Activated T-helper 1 cell treated with anti-CD3 and anti-CD28 coated beads, Interleukin-2, amount 50 U/mL, for 16 hours (primary cell): ENCODE measurements at places on chromosomes 7 and 10.

DNA sequence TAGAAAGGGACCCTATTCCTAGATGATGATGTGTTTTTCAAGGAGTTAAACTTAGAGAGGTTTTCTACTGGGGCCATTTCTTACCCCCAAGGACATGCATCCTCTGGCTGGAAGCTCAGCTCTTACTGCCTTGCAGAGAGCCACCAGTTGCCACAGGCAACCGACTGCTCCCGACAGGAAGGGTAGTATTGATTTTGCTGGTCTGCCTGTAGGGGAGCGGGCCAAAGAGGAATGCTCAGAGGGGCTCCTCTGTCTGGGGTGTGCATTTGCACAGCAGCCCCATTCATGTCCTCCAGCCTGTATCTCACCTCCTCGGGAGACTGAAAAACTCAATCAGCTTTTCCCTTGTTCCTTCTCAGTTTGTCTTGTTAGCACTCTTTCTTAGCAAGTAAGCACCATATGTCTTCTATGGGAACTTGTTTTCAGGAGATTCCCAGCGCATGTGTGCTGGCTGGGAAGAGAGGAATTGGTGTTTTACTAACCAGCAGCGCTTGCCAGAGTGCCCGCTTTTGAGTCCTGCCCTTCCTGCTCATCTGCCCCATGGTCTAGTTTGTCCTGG lies 739.0 kb upstream of the GALNT17 start:
- DNase-seq: no peak

DNA sequence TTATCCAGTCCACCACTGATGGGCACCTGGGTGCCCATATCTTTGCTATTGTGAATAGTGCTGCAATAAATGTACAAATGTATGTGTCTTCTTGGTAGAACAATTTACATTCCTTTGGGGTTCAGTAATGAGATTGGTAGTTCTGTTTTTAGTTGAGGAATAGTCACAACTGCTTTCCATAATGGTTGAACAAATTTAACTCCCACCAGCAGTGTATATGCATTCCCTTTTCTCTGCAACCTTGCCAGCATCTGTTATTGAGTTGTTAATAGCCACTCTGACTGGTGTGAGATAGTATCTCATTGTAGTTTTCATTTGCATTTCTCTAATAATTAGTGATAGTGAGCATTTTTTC lies 27.8 kb downstream of the COA1 start:
- DNase-seq: no peak

DNA sequence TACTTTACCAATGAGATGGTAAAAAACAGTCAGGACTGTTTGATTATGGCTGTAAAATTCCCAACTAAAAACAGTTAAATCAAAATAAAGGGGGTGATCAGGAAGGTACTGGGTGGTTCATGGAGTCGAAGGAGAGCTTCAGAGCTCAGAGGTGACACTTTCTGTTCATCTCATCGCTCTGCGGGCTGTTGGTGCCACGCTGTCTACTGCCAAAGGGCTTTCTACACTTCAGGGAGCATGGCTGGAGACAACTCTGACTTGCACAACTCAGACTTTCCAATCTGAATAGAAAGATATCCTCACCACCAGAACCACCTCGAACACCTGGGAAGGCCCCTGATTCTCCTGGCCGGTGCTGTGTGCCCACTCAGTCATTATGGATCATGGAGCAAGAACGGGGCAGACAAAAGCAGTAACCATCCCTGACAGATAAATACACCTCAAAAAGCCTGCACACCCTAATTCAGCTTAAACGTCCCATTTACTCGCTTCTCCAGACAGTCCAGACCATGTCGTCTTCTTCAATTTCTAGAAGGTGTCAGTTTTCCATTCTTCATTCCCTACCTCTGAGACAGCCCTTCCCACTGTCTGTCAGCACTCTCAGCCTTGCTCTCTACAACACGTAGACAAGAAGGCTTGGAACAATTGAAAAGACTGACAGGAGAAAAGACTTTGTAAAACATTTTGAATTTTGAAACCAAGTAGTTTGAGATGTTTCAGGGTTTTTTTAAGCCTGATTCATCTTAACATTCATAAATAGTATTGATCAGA lies 348.7 kb upstream of the NFE2L3 start:
- DNase-seq: no peak

GRCh38 chr10:98589691-98590090 lies 143.0 kb upstream of the HPS1 start:
- DNase-seq: no peak

- DNase-seq: no peak
Measured at GRCh38 chr10:44890696-44891563, 20.2 kb upstream of the TMEM72 start.

DNA sequence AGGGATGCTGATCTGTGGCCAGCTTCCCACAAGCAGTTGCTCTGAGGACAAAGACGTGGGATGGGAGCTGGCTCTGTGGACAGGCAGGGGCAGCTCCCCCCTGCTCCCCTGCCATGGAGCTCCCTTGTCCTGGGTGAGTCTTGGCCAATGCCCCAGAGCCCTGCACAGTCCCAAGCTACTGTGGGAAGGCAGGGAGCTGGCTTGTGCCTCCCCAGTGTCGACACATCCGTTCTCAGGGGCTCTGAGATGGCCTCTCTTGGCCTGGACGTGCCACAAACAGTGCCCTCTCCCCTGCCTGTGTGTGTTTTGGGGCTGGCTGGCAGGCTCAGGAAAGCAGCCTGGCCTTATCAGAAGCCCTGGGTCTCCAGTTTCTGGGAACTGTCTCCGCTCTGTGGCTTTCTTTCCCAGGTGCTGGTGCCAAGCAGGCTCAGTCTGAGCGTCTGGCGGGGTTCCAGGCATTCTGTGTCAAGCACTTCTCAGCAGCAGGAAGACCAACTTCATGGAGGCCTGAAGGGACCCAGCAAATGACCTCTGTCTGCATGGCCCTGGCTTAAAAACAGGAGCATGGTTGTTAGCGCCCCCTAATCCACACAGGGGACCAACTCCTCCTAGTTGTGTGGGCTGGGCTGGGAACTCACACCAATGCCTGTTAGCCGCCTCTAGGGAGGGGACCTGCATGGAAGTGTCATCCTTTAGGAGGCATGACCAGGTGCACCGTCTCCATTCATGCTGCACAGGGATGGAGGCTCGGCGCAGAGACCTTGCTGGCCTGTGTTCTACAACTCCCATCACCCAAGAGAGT lies 375.2 kb downstream of the RPS24 start:
- DNase-seq: no peak

DNA sequence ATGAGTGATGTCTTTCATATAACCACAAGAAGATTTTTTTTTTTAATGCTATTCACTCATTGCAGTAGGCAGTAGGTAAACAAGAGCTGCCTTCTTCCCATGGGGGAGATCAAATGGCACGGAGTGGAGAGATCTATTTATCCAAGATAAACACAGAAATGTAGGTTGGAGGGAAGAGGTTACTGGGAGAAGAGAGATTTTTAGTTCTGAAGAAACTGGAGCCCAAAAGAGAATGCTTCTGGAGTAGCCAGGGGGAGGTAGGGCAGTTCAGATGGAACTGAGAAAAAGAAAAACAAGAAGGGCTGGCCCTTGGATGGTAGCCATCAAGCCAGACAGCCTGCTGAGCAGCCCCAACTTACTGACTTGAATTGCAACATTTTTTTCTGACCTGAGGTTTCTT lies 270.1 kb upstream of the TPK1 start:
- no peak for DNase-seq

DNA sequence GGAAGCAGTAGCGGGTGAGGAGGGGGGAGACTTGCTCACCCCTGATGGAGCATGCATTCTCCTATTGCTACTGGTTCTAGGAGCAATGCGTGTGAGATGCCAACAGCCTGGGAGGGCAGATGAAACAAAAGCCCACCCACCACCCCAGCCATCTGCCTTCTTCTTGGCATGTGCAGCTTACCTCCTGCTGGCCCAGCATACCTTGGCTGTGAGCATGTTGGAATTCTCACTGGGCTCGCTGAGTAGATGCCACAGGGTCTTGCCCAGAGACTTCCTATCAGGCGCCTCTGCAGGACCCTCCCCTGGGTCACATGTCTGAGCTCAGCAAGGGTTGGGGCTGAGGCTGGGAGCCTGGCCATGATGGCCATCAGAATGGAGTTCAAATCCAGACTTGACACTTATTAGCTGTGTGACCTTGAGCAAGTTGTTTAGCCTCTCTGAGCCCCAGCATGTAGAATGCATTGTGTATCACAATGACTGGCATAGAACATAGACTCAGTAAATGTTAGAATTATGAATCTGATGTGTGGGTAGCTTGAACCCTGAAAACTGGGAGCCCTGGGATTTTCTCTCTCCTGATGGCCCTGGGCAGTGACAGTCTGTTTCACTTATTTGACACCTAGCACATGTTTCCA lies 38.2 kb downstream of the CDH23 start:
- DNase-seq: no peak

- no peak for DNase-seq
Measured at GRCh38 chr10:108556186-108556585, 1367.1 kb downstream of the XPNPEP1 start.

DNA sequence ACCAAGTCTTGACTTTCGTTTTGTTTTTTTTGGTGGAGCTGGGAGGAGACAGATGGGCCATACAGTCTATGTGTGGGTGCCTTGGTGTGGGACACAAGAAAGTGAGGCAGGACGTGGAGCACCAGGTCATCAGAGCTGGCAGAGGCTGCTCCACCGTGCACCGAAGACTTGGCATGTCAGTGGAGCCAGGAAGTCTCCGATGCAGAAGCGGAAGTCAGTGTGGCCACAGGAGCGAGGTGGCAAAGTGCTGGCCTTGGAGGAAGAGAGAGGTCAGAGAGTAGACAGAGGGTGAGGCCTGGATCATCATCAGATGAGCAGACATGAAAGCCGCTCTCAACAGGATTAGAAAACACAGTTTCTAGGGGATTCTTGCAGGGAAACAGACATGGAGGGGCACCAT lies 116.8 kb downstream of the MGMT start:
- no peak for DNase-seq

- no peak for DNase-seq
Measured at GRCh38 chr7:72286519-72286918, 125.6 kb downstream of the CALN1 start.

DNA sequence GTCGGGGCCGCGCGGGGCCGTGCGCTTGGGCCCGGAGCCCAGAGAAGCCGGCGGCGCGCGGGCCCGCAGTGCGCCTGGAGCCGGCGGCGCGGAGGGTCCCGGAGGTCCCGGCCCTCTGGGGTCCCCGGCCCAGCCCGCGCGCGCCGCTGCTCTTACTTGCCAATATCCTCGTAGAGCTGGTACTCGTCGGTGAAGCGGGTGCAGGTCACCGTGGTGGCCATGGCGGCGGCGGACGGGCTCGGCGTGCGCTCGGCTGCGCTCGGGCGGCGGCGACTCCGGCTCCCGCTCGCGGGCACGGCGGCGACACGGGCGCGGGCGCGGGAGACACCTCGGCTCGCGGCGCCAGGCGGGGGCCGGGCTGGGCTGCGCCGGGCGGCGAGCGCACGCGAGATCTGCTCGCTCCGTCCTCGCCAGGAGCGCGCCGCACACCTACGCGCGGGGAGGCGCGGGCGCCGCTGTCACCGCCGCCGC lies at the start of gene CAMK2B:
Gene CAMK2B, minus strand, starts transcription at position 394 of the 471 bp plus-strand sequence. Its CDS starts 173 bp downstream, at position 221.
- no peak for DNase-seq

DNA sequence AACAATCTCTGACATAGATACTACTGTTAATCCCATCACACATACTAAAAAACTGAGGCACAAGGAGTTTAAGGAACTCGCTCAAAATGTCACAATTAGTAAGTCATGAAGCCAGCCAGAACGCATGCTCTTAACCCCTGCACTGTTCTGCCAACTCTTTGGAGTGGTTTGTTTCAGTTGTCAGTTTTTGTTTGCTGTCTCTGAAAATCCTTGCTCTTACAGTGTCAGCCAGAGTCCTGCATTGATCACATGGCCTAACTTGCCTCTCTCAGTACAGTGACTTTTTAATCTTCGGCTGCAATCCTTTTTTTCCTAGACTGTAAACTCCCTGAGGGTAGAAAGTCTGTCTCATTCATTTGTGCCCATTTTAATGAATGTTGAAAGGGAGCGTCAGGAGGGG lies 753.8 kb downstream of the AUTS2 start:
- no peak for DNase-seq

GRCh38 chr10:59991661-59992060 lies 85.3 kb upstream of the CCDC6 start:
- DNase-seq: no peak

- no peak for DNase-seq
Measured at GRCh38 chr7:134515569-134516468, 11.5 kb upstream of the AKR1B10 start.

GRCh38 chr10:68668231-68668630 lies 52.8 kb upstream of the CCAR1 start:
- DNase-seq: no peak

GRCh38 chr10:75967491-75967890 lies 536.1 kb downstream of the LRMDA start:
- DNase-seq: no peak

GRCh38 chr10:117830205-117830604 lies 216.5 kb downstream of the RAB11FIP2 start:
- DNase-seq: no peak

DNA sequence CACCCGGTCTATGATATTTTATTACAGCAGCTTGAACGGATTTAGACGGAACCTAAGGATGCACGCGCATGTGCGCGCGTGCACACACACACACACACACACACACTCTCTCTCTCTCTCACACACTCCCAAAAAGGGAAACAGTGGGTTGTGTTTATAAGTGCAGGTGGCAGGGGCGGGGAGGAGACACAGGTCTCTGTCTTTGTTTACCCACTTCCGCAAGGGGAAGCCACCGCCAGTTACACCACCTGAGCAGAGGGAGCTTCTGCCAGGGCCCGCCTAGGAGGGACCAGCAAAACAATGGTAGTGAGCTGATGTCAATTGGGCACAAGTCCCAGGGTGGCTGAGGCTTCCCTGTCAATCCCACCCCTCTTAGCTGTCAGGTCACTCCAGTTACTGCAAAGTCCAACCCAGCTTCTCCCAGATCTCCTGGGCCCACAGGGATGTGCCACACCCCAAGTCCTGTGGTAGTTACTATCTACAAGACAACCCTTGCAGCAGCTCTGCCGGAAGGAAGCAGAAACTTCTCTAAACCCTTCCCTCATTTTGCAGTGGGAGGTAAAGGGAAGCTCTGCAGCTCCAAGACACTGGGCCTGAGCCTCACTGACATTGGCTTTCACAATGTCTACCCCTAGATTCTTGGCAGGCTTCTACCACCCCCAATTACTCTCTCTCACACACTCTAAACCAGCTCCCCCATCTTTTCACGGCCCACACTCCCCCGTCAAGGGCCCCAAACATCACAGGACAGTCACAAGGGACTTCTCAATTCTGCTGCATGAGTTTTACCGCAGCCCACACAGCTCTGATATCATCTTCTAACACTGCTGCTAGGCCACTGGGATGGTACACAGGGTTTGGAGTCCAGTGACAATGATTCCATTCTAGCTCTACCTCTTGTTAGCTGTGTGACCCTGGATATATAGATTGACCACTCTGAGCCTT lies 17.6 kb downstream of the ANXA11 start:
- DNase-seq: peak; percentile 52

DNA sequence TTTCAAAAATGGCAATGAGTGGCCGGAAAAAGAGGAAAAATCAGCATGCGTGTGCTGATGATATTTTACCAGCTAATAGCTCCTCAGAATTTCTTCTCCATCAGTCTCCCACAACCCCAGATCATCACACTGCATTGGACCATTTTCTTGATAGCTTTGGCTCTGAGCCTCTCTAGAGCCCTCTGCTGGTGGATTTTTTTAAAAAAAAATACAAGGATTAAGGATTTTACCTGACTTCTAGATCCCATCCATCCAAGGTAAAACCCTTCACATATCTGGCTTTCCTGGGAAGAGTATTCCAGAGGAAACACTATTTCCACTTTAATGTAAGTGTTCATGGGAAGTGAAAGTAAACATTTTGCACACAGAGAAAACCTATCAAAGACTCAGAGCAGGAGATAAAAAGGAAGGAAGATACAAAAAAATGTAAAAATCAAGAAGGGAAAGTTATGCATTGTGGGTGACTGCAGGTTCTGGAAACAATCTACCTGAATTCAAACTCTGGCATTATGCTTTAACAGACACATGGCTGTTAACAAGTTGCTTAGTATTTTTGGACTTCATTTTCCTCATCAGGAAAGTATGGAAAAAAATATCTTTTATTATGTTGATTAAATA lies 380.9 kb downstream of the LRRTM3 start:
- no peak for DNase-seq
